ENCODE measurements at places on chromosomes 16 and 17.

- DNase-seq: no peak
Measured at GRCh38 chr17:16918443-16918842, 53.5 kb downstream of the TNFRSF13B start.

GRCh38 chr17:17783116-17783824, 53.5 kb downstream of the SREBF1 start:
- DNase-seq: peak; percentile 67

DNA sequence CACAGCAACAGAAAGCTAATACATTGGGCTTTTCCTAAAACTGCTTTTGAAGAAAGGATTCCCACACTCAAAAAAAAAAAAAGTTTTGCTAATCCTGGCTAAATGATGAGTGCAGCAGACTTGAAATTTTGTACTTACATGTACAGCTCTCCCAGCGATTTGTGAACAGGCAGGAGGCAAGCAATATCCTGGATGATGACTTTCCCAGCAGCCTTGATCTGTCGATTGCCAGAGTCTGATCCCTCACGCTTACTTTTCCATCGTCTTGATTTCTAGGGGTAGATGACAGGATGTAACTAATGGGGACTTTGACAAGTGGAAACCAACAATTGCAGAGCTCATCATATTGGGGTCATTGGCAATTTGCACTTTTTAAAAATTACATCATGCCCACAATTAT, 91.4 kb downstream of the WDR59 start:
- DNase-seq: no peak

DNA sequence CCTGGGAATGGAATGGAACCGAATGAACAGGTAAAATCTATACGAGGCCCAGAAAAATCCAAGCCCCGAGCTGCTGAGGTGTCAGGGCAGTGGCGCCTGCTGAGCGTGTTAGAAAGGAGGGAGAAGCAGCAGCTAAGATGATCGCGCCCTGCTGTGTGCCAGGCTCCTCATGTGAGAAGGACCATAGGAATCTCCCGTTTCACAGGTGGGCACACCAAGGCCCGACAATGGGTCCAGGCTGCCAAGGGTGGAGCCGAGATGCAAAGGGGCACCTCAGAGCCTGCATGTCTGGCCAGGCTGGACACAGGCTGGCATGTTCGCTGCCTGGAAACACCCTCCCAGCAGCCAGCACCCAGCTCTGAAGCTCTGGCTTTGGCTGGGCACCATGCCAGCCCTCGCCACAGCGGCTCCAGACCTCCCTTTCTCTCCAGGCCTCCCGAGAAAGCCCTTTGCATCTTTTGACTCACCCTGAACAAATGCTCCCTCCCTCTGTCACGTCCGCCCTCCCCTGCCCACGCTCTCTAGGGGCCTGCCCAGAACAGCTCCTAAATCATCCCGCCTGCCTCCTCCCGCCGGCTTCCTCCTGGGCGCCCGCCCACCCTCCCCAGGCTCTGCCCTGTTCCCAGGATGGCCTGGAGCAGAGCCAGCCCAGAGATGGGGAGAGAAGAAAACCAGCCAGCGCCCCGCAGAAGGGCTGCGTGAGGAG, 217.8 kb upstream of the GSE1 start:
- peak; percentile 66 for DNase-seq

DNA sequence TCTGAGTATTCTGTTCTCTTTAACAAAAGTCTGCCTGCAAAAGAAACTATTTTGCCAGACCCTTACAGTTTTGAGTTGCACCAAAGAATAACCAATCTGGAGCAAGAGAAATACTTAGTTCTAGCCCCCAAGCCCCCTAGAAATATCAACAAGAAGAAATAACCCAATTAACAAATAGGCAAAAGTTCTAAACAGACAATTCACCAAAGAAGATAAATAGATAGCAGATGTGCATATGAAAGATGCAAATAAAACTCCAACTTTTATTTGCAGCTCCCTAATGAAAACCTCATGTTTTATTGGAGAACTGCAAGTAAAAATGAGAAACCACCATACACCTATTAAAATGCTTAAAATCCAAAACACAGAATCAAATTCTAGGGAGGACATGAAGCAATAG, 1308.0 kb downstream of the CDH11 start:
- DNase-seq: no peak

GRCh38 chr17:49290690-49291359, 60.2 kb upstream of the PHOSPHO1 start:
- no peak for DNase-seq

DNA sequence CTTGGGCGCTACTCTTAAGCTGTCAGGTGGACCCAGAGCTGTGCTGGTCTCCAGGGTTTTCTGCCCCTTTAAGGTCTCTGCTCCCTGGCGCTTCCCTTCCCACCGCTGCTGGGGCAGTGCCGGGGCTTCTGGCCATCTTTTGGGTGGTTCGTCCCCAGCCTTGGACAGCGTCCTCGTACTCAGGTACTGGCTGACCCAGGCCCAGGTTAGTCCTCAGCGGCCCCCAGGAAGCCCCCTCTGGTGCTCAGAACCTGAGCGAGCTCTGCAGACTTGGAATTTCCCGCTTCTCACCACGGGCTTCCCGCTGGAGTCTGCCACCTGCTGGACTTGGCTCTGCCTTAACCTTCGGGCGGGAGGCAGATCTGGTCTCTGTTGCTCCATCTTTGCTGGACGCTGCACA, 94.1 kb upstream of the ZNF750 start:
- no peak for DNase-seq

GRCh38 chr16:59545721-59546120, 811.6 kb upstream of the GOT2 start:
- DNase-seq: no peak

- DNase-seq: no peak
Measured at GRCh38 chr17:13544292-13544691, 57.4 kb downstream of the HS3ST3A1 start.

GRCh38 chr16:87150681-87151280, 166.4 kb downstream of the C16orf95 start:
- no peak for DNase-seq
